ENCODE measurements at places on chromosomes 7 and 10. TPM values are rescaled to one million over a fixed set of nuclear protein-coding genes. Genes with fewer than 3 reads are reported as not detected.

CPN1 gene
- polyA plus RNA-seq = 0.20 TPM

IDE gene
- 7.3 TPM for polyA plus RNA-seq

AKR1B1 gene
- 273 TPM for polyA plus RNA-seq

FBXO24 gene
- polyA plus RNA-seq = 0.83 TPM

All from H1 (cell line).